Fibroblast of skin of left quadriceps (primary cell): ENCODE measurements at places on chromosomes 1 and 21.

DNA sequence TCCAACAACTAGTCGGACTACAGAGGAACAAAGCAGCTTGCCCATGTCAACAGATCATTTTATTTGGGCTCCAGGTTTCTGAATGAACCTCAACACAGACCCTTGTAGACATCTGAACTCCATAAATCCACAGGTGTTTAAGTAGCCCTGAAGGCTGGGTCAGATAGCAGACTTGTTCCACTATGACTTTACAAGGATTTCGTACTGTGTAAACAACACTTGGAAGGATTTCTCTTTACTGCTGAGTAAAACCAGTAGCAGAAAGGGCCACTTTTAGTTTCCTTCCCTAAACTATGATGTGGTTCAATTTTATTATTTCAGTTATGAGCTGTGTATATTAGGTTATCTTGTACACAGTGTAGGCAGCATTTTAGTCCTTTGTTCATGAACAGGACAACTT is 316.4 kb upstream of the ADGRL2 start:
- no peak for DNase-seq

- DNase-seq = no peak
Measured at GRCh38 chr21:44427241-44428120, 27.8 kb upstream of the LRRC3 start.

DNA sequence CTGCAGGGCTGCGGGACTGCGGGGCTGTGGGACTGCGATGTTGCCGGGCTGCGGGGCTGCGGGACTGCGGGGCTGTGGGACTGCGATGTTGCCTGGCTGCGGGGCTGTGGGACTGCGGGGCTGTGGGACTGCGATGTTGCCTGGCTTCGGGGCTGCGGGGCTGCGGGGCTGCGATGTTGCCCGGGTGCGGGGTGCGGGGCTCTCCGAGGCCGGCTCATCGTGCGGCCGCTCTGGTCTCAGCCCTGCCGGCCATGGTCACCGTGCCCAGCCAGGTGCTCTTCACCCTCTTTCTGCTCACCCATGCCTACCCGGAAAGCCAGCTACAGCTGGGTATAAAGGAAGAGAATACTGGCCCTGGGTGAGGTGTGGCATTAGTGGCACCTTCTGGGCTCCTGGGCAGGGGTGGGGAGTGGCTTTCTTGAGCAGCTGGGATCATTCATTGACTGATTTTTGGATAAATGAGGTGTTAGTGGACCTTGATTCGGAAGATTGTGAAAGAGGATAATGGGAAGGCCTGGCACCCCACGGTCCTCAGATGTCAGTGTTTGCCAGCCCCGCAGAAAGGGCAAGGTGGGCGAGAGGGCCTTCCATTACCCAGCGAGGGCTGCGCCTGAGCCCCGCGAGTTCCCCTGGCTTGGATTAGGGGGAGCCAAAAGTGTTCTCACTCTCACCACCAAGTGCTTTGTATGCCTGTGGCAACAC is 36.3 kb downstream of the COQ8A start:
- no peak for DNase-seq

DNA sequence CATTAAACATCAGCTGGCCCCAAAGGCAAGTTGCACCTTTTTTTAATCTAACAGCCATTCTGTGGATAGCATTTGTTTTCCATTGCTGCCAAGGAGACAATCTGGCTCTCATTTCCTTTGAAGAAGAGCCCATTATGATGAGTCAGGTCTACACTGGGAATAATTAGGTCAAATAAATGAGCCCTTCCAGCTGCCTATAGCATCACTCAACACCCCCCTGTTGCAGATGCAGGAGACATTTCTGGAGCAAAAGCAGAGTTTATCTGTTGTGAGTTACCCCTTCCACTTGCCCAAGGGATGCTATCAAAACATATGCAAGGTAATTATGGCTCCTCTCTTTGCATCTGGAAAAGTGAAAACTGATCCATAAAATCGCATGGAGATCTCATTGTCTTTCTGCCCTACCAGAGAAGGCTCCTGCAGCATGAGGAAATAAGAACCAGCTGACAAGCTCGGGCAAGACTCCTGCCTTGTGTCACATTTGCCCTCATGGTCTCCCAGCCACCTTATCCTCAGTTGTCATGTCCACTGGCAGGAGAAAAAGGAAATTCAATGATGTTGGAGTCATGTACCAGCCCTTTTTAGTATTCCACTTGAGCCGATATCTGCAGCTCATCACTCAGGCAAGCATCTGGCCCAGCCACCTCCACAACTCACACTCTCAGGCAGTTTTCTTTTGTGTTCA is 135.9 kb downstream of the SLC30A10 start:
- peak; percentile 97 for DNase-seq

- peak; percentile 100 for DNase-seq
Measured at GRCh38 chr1:243255791-243256512, at the start of gene SDCCAG8. Gene SDCCAG8 (plus strand): TSS chr1:243256041. CDS start chr1:243256174, 133 bp downstream.

GRCh38 chr1:25065795-25066238 is 135.7 kb upstream of the RUNX3 start:
- DNase-seq = peak; percentile 32

DNA sequence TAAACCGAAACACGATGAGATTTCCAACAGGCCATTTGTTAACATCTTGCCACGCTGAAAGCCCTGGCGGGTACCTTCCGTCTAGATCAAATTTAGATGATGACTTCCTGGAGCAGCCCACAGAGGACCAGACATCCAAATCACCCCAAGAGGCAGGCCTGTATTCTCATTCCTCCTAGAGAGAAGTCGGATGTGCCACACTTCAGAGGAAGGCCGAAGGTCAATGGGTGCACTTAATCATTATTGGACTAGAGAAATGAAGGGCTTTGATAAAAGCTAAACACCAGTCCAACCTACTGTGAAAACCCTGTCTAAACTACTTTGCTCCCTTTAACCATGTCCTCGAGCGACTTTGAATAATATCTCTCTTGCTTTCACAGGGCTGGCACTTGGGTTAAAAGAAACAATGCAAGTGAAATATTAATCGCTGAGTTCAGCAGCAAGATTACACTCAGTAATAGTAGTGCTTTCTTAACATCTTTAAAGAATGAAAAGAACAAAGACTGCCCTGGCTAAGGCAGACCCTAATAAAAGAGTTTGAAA is 76.5 kb downstream of the BCAR3 start:
- no peak for DNase-seq

GRCh38 chr1:109914587-109915240 is 4.1 kb downstream of the CSF1 start:
- no peak for DNase-seq

- DNase-seq = no peak
Measured at GRCh38 chr21:25885880-25886279, 151.1 kb downstream of the GABPA start.

DNA sequence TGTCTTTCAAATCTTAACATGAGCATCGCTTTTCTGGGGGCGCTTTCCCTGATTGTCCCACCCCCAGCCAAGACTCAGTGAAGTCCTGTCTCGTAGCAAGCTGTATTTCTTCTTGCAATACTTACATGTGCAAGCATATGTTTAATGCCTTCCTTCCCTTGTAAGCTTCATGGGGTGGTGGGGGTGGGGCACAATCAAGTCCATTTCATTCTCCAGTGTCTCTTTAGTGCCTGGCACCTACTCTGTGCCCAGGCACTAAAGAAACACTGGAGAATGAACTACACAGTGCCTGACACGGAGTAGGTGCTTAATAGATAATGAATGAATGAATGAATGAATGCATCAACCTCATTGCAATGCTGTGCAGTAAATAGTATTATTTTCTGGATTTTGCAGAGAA is 143.1 kb downstream of the PLPP3 start:
- DNase-seq = no peak

DNA sequence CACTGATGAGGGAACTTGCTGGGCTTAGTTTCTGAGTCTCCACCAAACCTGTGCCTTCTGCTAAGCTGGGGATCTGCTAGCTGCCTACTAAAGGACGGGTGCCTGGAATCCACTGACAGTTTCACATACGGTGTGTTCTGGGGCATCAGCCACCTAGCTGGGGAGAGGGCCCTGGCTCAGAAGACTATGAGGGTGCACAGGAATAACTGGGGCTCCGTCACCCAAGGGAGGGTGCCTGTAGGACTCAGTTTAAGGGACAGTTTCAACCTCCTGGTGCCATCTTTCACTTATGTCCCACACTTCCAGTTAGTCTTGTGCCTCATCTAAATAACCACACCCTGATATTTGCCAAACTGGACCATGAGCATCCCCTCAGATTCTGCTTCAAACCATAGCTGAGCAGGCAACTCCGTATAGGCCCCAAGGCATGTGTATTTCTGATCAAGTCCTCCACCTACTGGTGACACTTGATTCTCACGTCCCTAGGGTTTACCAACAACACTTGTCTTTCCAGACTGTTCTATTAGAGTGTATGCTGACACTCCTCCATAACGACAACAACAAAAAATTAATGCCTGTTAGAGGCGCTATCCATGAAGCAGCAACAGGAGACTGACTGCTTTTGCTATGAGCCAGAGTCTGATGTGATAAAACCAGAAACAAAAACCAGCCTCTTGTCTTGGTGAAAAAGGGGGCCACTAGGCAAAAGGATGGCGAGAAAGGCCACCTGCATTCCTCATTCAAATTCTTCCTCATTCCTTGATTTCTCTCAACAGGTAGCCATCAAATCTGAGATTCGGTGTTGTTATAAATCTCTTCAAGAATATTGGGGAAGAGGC is 55.0 kb upstream of the PAXBP1 start:
- no peak for DNase-seq

DNA sequence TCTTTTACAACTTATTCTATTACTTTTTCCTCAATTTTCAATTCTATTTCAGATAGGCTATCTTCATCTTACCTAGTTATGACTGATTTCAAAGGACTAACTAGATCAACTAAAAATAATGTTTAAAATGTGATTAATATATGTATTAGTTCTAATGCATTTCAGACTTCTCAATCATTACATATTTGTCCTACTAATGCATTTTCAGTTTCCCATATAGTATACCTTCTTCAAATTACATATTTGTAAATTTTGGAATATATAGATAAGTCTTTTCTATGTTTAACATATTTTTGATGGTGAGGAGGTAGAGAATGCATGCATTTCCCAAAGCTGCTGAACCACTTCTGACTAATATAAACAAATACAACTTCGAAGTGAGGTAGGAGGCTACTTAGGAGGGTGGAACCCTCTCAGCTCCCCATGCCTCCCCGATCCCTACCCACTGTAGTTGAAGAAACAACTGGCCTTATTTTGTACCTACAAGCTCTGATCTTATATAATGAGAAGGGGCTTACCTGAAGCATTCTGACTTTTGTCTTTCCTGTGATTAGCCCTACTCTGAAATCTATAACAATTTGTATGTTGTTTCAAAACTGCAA is 1.7 kb downstream of the TRMT1L start:
- DNase-seq = no peak

DNA sequence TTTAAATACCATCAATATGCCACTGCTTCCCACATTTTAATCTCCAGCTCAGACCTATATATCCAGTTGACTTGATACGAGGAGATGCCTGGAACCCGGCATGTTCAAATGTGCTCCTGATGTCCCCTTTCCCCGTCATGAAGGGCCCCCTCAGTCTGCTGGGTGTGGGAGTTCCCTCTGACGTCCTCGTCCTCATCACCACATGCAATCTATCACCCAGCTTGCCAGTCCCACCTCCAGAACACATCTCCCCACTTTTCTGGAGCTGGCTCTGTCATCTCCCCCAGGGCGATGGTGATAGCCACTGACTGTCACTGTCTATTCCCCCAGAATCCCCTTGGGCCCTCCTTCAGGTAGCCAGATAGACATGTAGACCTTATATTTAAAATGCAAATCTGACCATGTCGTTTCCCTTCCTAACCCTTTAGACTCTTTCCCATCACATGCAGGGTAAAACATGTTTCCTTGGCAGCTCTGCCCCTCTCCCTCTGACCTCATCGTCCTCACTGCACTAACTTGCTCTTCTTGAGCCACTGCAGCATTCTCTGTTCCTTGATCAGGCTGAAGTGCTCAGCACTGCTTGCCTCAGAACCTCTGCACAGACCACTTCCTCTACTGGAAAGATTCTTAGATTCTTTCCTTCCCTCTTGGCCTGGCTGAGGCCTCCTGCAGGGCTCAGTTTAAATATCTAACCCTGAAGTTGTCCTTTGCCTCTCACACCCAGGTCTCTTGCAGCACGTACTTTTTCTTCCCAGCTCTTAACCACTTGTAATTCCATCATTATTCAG is 7.4 kb downstream of the AZIN2 start:
- no peak for DNase-seq

GRCh38 chr1:67560580-67561255 is 124.3 kb upstream of the GADD45A start:
- DNase-seq = no peak

GRCh38 chr1:100279954-100280682 is 14.1 kb downstream of the RTCA start:
- DNase-seq = no peak

DNA sequence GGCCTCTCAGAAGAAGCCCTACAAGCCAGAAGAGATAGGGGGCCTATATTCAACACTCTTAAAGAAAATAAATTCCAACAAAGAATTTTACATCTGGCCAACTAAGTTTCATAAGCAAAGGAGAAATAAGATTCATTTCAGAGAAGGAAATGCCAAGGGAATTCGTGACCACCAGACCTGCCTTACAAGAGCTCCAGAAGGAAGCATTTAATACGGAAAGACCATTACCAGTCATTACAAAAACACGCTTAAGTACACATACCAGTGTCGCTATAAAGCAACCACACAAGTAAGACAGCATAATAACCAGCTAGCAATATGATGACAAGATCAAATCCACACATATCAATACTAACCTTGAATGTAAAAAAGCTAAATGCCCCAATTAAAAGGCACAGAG is 704.9 kb upstream of the CHRM3 start:
- DNase-seq = peak; percentile 20

DNA sequence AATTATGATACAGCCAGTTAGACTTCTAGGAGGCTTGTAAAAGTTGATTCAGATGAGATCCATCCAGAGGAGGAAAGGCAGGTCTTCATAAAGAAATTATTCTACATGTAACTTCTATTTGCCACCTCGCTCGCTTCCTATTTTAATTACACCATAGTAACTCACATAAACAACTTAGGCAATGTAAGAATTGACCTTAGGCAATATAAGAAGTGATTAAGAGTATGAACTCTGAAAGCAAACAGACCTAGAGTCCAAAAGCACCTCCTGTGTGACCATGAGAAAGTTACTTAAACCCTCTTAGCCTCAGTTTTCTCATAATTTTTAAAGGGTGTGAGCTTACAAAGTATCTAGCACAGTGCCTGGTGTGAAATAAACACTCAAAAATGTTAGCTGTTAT is 192.7 kb upstream of the NFIA start:
- DNase-seq = no peak

DNA sequence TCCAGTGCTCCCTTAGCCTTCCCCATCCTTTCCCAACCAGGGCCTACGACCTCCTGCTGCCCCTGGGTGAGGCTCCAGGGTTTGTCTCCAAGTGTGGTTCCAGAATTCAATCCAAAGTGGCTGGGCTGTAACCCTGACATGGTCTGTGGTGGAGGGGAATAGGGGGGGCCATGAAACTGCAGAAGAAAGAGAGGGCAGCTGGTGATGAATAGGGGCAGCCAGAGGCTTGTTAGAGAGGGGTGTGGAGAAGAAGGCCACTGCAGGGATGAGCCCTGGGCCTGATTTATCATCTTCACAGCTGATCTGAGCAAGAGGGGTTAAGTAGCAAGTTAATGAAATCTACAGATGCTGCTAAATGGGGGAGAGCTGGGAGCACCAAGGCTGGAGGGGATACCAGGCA is 12.9 kb upstream of the ERI3 start:
- DNase-seq = no peak
